Hindlimb muscle (tissue), 1 donor: ENCODE measurements at places on chromosomes 2 and 18. TPM values are rescaled to one million over a fixed set of nuclear protein-coding genes. Genes with fewer than 3 reads are reported as not detected.

DNA sequence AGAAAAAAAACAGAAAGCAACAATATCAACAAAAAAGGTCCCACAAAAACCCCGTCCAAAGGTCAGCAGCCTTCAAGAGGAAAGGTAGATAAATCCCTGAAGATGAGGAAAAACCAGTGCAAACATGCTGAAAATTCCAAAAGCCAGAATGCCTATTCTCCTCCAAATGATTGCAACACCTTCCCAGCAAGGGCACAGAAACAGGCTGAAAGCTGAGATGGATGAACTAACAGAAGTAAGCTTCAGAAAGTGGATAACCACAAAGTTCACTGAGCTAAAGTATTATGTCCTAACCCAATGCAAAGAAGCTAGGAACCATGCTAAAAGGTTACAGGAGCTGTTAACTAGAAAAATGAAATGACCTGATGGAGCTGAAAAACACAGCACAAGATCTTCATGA lies 226.4 kb upstream of the DSEL start:
- DNase-seq = no peak

- DNase-seq = no peak
These were observed 230.7 kb upstream of the CCDC68 start for GRCh38 chr18:55189972-55190371.

APCDD1 gene
- polyA plus RNA-seq = 11.1 TPM

SIX2 gene
- polyA plus RNA-seq = 7.2 TPM

DNA sequence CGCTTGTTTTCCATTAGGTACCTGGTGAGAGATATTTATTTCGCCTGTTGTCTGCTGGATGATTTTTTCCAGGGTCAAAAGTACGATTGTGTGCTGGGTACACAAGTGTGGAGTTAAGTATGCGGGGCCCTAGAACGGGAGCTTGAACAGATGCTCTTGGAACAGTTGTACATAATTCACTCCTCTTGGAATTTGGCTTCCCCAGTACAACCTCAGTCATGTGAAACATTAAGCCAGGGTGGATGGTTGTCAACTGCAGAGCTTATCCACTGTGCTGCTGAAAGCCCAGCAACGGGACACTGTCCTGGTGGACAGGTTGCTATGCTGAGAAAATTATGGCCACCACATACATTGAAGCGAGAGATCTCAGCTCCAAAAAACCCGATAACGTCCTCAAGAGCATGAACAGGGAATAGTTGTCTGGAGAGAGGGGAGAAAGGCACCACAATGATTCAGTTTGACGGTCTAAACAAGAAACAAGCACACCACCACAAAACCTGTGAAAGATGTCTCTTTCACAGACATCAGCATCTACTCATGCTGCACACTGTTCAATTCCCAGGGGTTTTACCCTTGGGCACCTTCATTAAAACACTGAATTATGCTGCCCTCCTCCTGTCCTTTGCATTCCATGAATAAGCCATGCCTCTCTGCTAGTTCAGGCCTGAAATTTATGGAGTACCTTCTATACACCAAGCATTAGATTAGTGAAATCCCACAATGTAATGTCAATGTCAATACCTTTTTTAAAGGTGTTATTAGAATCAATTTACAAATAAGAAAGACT lies 176.8 kb upstream of the TRIB2 start:
- DNase-seq = no peak

GRCh38 chr2:228699400-228699799 lies 517.9 kb upstream of the SPHKAP start:
- no peak for DNase-seq

COX5B gene
- 156 TPM for polyA plus RNA-seq

SLC16A14 gene
- 2.8 TPM for polyA plus RNA-seq

DNA sequence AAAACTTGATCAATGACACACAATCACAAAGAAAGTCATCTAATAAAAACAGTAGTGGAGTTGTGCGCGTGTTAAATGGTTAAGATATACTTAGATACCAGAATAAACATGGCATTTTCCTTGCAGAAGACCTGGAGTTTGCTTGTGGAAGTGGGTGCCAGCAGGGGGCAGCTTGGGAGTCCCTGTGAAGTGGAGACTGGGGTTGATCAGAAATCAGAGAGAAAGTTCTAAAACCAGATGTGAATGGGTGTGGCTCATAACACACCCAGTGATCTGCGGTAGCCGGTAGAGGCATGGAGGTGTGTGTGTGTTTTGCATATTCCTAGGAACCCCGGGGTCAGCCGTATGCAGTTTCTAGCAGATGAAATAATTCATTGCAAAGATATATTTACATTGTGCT lies 300.1 kb upstream of the TRIB2 start:
- DNase-seq = no peak

DNA sequence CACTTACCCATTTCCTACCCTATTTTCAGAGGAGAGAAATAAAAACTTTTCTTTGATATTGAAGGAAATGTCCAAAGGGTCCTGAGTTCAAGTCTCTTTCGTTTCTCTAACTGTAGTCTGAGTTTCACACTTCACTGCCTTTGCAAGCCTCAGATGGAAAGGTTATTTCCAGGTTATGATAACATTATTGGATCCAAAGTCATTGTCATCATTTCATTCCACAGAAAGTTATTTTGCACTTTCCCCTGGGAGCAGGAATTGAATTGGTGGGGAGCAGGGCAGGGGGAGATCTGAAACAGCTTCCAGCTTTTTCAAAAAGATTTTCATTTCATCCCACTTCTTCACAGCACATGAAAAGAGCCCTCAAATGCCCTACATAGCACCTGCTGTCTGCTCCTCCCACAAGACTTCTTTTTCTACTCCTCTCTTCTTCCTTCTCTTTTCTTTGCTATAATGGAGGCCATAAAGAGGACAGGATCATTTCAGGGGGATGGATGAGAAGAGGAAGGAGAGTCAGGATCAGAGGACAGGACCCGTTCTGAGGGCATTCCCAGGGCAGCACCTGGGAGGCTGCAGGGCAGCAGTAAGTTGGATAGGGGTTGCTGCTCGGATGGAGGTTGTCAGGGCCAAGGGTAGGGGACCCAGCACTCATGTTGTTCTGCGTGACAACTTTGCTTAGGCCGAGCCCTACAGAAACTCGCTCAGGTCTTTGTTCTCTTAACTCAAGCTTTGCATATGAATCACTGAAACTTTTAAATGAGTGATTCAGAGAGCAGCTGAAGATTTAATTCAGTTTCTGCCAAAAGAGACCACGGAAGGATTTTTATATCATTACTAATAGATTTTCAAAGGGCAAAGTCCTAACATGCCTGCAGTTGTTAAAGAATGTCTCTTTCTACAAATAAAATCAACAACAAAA lies 11.4 kb upstream of the GALNT5 start:
- no peak for DNase-seq

GRCh38 chr2:23533338-23533695 lies 148.3 kb downstream of the KLHL29 start:
- DNase-seq = no peak

- no peak for DNase-seq
These were observed 175.2 kb upstream of the HDAC4 start for GRCh38 chr2:239575931-239576445.
